ENCODE measurements at places on chromosomes 16 and 17.

GRCh38 chr17:20979792-20980083 lies 63.1 kb downstream of the USP22 start:
- DNase-seq: no peak

- DNase-seq: no peak
These were observed 91.3 kb upstream of the NOG start for GRCh38 chr17:56502120-56502654.

GRCh38 chr17:80782536-80783427 lies 208.9 kb upstream of the CHMP6 start:
- peak; percentile 36 for DNase-seq

GRCh38 chr17:45777388-45777787 lies 6.7 kb upstream of the CRHR1 start:
- no peak for DNase-seq

- DNase-seq: no peak
These were observed 48.4 kb upstream of the ALDH3A1 start for GRCh38 chr17:19796457-19796856.

DNA sequence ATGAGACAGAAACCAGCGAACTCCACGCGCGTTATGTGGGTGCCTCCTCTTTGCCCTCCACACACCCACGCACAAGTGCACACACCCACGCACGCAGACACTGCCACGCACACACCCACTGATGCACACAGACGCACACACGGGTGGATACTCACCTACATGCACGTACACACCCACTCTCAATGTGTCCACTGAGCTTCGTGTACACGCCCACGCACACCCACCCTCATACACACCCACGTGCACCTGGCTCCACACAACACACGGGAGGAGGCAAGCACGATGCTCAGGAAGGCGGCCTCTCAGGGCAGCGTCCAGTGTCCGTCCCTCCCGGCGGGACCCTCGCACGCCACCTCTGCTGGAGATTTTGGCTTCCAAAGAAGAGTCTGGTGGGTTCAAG lies 4.2 kb downstream of the RFNG start:
- DNase-seq: no peak

DNA sequence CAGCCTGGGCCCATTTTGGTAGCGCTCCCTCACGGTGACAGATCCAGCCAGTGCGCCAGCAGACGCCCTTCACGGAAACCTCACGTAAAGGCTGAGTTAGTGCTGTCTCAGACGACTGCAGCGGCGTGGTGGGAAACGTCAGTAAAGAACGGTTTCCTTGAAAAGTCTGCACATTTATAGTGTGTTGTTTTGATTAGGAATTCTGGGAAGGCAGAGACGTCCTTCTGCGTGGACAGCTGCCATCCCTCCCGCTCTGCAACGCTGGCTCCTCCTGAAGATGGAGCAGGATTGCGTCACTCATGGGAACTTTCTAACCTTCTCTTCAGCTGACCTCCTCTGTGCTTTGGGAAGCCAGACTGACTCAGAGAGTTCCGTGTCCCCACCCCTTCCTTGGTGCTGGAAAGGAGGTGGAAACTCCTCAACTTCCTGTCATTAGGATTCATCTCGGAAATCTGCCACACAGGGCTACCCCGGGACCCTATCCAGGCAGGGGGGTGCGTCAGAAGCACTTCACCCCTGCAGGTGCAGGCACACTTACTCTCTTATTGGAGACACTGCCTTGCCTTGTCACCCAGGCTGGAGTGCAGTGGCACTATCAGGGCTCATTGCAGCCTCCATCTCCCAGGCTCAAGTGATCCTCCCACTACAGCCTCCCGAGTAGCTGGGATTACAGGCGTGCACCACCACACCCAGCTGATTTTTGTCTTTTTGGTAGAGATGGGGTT lies 24.3 kb upstream of the CRISPLD2 start:
- DNase-seq: peak; percentile 83

DNA sequence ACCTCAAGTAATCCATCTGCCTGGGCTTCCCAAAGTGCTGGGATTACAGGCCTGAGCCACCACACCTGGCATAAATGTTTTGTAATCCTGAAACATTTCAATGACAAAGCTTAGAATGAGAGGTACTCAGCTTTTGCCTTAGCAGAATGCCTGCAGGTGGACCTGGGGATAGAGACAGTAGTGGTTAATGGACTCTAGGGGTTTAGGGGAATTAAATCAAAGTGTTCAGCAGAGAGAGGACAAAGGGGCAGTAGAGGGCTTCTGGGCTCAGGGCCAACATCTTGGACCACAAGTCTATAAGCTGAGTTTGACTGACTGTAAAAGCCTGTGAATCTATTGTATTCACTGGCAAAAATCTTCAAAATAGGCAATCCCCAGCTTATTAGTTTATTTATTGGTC lies 36.0 kb upstream of the MED13 start:
- DNase-seq: no peak
